ENCODE measurements at places on chromosomes 13 and 19.

GRCh38 chr19:28196101-28196500 lies 1016.9 kb downstream of the UQCRFS1 start:
- DNase-seq = no peak

GRCh38 chr19:51549533-51550324 lies 18.3 kb upstream of the SIGLEC6 start:
- DNase-seq = no peak

GRCh38 chr19:24140099-24140498 lies 53.1 kb downstream of the ZNF254 start:
- no peak for DNase-seq

DNA sequence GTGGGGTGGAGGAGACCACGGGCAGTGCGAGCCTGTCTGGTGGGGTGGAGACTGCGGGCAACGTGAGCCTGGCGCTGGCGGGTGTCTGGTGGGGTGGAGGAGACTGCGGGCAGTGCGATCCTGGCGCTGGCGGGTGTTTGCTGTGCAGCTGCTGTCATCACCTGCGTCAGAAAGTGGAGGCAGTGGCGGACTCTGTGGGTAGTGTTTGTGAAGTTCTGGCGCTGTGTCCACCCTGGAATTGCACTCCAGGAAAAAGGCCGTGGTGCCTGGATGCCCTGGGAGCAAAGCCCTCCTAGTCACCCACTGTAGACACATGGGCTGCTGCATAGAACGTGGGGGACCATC lies 6.2 kb downstream of the TEX29 start:
- no peak for DNase-seq

GRCh38 chr13:48593536-48593935 lies 60.2 kb upstream of the CYSLTR2 start:
- no peak for DNase-seq

GRCh38 chr13:48633700-48634099 lies 20.0 kb upstream of the CYSLTR2 start:
- no peak for DNase-seq

All from activated T-helper 1 cell treated with Interleukin-2 at 50 U/mL for 16 hours (primary cell).